NCI-H1436 (cell line): ENCODE measurements at places on chromosomes 11 and 22.

DNA sequence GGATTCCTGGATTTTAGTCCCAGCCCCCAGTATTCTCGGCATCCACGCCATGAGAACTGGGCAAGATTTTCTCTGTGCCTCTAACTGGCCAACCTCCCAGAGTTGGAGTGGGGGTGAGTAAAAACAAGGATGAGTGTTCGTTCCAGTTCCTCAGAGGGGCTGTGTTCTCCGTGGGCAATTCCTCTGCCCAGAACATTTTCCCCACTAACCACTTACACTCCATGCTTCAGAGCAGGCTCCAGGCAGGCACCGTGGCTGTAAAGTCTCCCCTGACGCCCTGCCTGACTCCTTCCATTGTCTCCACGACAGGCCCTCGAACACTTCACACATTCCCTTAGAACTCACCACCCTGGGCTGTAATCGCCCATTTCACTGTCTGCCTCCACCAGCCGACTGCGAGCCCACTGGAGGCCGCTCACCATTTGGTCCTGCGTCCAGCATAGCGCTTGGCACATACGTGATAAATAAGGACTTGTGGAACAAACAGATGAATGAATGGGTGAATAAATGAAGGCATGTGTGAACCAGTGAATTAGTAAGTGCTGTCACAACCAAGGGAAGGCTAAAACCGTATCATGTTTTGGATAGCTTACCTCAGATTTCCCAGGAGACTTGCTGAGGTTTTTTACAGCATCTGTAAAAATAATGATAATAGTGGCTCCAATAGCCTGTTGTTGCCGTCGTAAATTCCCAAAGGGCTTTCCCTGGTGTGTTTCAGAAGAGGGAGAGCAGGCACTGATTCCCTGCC lies 6.1 kb downstream of the APLNR start:
- DNase-seq, result no peak

DNA sequence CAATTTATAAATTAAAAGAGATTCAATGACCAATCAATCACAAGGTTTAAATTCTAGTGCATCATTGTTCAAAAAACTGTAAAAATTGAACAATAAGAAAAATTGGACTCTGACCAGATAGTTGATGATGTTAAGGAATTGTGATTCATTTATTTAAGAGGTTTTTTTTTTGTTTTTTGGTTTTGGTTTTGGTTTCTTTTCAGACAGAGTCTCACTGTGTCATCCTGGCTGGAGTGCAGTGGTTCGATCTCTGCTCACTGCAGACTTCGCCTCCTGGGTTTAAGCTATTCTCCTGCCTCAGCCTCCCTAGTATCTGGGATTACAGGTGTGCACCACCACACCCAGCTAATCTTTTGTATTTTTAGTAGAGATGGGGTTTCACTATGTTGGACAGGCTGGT lies 17.1 kb upstream of the EIF3M start:
- DNase-seq, result no peak

- DNase-seq, result peak; percentile 34
These were observed 15.5 kb downstream of the APOL3 start for GRCh38 chr22:36144886-36145541.

- DNase-seq, result no peak
These were observed 92.2 kb downstream of the BRD1 start for GRCh38 chr22:49735411-49735900.

- DNase-seq, result no peak
These were observed 1.1 kb downstream of the CHRM1 start for GRCh38 chr11:62919898-62920640.

DNA sequence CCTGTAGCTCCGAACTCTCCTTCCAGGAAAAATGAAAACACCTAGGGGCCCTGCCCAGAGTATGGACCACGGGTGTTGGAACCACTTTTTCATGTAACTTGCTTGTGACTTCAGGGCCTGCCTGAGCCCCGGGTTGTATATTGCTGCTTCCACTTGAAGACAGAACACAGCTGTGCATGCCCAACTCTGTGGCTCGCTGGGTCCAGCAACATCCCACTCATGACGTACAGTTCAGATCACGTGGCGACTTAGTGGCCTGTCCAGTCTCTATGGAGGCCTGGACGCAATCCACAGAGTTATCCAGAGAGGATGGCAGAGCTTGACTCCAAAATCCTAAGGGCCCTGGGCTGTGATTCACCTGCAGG lies 6.8 kb downstream of the C11orf21 start:
- DNase-seq, result no peak

DNA sequence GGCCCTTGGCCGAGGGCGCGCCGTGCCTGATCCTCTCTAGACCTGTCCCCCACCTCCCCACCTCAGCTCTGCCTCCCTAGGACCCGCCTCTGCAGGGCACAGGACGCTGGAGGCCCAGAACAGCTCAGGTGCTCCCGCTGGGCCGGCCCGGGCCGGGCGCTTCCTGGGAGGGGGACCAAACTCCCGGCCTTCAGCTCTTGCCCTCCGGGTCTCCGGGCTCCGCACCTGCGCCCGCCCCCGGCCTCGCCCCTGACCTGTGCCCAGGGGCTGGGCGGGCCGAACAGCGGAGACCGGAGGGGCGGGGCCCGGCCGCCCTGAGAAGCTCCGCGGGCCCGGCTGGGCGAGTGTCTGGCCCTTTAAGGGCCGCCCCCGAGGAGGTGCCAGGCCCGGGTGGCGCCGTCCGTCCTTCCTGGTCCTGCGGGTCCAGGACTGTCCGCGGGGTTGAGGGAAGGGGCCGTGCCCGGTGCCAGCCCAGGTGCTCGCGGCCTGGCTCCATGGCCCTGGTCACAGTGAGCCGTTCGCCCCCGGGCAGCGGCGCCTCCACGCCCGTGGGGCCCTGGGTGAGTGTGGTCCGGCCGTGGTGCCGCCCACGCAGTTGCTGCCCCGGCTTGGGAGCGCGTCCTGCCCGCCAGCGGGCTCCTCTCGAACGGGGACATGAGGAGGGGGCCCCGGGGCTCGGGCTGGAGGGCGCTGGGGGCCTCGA lies at the start of gene SSH3:
SSH3 (plus strand) TSS at position 399 of the 703 bp plus-strand sequence; CDS start at position 495, 96 bp downstream.
- DNase-seq, result peak; percentile 18

GRCh38 chr11:45157247-45158209 lies 11.1 kb downstream of the PRDM11 start:
- DNase-seq, result no peak

- DNase-seq, result no peak
These were observed 47.0 kb upstream of the AMPD3 start for GRCh38 chr11:10407749-10408685.

DNA sequence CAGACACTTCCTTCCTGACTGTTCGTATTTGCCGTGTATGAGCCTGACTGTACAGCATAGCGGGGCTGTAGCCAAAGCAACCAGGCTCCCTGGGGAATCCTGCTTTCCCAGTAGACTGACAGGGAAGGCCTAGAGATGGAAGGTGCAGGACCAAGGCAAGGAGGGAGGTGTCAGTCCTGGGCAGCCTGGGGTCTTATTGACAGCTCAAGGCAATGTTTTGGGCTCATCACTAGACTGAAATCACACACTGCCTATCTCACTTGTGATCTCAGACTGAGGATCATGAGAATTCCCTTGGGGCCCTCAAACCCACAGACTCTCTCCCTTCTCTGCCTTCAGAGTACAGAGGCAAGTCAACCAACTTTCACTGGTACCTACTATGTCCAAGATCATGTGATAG lies 346.8 kb upstream of the NARS2 start:
- DNase-seq, result peak; percentile 82

- no peak for DNase-seq
These were observed 7.5 kb downstream of the TCF20 start for GRCh38 chr22:42262964-42263363.

DNA sequence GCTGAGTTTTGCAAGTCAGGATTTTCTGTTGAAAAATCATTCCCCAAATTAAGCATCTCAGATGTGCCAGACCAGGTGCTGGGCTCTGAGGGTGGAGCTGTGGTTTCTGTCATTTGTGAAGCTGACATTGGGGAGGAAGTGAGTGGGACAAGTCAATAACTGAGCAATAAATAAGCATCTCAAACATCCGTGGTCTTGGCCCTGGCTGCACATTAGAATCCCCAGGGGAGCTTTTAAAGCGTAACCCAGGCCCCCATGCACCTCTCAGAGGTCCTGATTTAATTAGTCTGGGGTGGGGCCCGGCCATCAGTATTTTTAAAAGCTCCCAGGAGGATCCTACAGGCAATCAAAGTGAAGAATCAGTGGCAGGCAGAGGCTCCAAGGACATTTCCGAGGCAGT lies 420.0 kb downstream of the MN1 start:
- peak; percentile 31 for DNase-seq

DNA sequence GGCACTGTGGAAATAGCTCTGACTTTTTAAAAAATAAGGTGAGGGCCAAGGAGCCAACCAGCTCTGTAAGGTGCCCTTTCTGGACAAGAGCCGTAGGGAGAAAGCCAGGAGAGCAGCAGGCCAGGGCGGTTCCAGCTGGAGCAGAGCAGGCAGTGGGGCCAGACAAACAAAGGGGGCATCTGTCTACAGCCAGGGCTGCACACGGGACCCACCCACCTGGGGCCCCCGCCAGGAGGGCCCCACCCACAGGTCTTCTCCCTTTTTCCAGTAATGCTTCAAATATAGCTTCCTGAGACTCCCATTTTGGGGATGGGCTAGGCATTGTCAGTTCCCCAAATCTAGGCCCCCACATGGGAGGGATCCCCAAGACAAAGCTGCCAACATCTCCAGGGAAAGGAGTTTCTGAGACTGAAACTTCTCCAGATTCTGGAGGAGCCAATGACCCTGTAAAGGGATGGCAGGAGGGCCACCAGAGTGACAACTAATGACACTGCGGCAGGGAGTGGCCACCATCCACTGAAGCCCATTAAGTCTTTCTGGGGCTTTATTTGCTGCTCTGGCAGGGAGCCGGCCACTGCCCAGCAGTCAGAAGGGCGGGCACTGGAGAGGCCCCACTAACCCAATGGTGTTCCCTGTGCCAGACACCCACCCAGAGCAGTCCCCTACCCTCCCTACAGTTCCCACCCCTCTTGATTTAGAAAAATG lies 1.9 kb downstream of the ZFTA start:
- DNase-seq, result no peak

DNA sequence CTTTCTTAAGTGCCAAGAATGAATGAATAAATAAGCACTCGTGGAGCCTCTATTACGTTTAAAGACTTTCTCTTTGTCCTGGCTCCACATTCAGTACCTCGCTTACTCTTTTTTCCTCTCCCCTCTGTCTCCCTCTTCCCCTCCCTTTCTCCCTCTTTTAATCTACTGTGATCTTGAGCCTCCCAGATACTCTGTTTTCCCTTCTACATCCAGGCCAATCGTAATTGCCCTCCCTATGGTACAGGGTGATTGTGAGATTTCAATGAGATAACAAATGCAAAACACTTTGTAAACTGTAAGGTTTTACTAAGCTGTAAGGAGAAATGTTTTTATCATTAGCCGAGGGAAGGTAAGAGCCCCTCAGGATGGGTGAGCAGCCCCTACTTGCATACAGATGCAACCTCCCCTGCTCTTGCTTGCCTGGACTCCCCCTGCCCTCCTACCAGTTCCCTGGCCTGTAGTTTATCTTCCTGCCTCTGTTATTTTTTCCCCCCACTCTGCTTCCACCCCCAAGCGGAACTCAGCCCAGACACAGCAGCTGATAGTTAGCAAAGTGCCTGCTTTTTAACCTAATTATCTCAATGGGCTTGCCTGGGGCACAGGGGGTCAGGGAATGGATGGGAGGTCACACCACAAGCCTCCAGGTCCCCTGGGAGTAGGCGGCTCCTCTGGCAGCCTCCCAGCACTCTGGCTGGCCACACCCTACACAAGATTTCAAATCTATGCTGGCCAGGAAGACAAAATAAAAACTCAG lies 76.9 kb upstream of the CADM1 start:
- DNase-seq, result peak; percentile 44

DNA sequence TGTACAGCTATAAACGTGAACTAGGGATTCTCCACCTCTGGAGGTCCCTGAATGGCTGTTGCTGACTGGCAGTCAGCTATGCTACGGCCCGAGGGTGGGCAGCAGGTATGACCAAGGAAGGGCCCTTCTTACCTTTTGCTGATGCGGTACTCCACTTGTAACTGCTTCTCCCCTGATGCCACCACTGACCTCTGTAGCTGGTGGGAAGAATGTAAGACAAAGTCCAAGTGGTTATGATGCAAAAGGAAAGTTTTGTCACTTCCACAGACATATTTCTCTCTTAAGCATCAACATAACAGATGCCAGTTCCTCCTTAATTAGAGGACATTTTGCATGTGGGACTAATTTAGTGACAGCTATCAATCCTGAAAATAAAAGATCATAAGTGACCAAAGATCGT lies 32.2 kb downstream of the P4HA3 start:
- DNase-seq, result no peak

GRCh38 chr11:129117595-129118350 lies 74.4 kb downstream of the ARHGAP32 start:
- DNase-seq, result peak; percentile 8

DNA sequence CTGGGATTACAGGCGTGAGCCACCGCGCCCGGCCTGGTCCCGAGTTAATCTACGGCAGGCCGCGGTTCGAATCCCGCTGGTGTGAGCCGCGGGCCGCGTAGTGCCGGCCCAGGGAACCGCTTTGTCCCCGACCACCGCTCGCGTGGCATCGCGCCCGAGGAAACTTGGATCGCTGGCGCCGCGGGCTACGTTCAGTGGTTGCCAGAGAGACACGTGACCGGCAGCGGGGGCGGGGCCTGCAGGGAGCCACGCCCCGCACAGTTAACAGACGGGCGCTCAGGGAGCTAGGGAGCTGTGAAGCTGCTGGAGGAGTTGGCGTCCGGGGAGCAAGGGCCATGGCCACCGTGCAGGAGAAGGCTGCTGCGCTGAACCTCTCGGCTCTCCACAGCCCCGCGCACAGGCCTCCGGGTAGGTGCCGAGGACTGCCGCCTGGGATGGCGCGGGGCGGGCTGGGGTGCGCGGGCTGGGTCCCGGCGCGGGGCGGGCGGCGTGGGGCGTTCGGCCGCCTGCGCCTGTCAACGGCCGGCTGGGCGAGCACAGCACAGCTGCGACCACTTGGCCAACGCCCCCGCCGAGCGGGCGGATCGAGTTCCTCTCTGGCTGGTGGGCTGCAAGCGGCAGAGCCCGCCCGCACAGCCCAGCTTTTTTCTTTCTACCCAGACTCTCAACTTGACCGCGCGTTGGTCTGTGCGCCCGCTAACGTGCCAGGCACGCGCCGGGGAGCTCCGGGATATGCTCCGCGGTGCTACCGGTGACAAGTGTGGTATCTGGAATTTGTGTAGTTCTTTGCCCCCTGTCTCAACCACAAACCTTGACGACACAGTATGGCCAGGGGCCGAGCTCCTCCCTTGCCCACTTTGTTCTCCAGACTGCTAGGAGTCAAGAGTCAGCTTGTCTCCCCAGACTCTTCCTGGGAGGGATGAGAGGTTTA lies at the start of gene DEPDC7:
DEPDC7 (plus strand) TSS at position 258 of the 931 bp plus-strand sequence; CDS start at position 336, 78 bp downstream.
- DNase-seq, result peak; percentile 77

DNA sequence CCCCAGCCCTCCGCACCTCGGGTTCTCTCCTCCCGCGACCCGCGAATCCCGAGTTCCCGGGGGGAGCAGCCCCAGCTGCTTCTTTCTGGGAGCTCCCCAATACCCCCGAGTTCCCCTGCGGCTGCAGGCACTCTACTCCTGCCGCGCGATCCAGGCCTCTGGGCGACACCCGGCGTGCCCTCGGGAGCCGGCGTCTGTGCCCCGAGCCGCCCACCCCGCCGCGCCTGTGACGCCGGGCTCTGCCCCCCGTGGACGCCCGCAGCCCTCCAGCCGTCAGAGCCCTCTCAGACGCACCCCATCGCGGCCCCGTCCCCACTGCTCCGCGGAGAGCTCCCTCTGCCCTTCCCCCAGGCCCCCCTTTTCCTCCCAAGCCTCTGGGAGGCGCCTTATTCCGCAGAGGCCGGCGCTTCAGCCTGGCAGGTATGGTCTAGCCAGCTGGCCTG lies 422 bp downstream of the GLB1L2 start:
- peak; percentile 9 for DNase-seq

- DNase-seq, result no peak
These were observed 26.1 kb downstream of the HSD17B12 start for GRCh38 chr11:43706631-43707030.

GRCh38 chr22:31089160-31090100 lies 8.3 kb downstream of the SMTN start:
- peak; percentile 7 for DNase-seq

GRCh38 chr11:8692417-8692816 lies 9.8 kb downstream of the RPL27A start:
- DNase-seq, result no peak
